NCI-H2107 (cell line): ENCODE measurements at places on chromosomes 11 and 22.

GRCh38 chr11:93213622-93214021, 15.8 kb upstream of the SLC36A4 start:
- DNase-seq: no peak

DNA sequence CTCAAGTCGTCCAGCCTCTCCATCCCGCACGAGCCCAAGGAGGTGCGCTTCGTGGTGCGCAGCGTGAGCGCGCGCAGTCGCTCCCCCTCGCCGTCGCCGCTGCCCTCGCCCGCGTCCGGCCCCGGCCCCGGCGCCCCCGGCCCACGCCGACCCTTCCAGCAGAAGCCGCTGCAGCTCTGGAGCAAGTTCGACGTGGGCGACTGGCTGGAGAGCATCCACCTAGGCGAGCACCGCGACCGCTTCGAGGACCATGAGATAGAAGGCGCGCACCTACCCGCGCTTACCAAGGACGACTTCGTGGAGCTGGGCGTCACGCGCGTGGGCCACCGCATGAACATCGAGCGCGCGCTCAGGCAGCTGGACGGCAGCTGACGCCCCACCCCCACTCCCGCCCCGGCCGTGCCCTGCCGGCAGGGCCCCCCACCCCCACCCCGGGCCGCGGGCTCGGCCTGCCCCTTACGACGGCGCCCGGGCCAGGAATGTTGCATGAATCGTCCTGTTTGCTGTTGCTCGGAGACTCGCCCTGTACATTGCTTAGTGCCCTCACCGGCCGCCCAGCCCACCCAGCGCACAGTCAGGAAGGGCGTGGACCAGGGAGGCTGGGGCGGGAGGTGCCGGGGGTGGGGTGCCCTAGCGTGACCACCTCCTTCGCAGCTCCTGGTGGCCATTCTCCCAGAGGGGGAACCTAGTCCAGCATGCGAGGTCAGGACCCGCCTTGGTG, 6.9 kb upstream of the ACR start:
- DNase-seq: no peak

DNA sequence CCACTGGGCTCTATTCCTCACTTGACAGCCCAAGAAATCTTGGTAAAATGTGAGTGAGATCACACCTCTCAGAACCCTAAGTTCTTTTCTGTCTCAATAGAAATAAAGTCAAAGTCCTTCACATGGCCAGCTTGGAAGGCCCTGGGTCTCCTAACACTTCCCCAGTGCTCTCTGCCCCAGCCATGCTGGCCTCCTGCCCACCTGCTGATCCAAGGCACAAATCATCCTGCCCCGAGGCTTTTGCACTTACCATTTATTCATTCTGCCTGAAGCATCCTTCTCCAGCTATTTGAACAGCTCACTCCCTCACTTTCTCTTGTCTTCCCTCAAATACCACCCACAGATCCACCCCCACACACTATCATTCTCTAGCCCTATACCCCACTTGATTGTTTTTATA, 26.4 kb downstream of the ISX start:
- no peak for DNase-seq

- DNase-seq: no peak
Measured at GRCh38 chr11:72316984-72317383, 73.0 kb upstream of the PHOX2A start.

- DNase-seq: no peak
Measured at GRCh38 chr11:10891151-10891720, 33.4 kb upstream of the ZBED5 start.

- DNase-seq: no peak
Measured at GRCh38 chr11:2251138-2251537, 19.2 kb downstream of the ASCL2 start.

GRCh38 chr22:27223317-27224177, 566.2 kb downstream of the MIAT start:
- DNase-seq: no peak

GRCh38 chr22:44127356-44127755, 53.4 kb upstream of the PARVG start:
- no peak for DNase-seq

- DNase-seq: no peak
Measured at GRCh38 chr22:42247596-42247995, 22.9 kb downstream of the TCF20 start.

DNA sequence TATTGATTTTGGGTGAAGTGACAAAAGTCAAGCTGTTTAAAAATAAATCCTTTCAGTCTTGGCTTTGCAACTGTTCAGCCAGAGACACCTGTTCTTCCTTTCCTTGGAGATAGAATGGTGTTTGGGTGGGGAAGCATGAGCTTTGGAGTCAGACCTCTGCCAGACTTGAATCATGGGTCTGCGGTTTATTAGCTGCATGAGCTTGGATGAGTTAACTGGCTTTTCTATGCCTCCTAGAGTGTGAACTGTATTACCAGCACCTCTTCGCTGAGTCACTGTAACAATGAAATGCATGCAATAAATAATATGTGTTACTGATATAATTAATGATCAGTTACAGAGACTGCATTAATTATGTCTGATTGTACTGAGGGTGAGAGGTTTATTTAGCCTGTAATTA, 13.5 kb upstream of the MYEOV start:
- DNase-seq: no peak

- no peak for DNase-seq
Measured at GRCh38 chr11:130624971-130625544, 176.6 kb downstream of the ADAMTS15 start.

- no peak for DNase-seq
Measured at GRCh38 chr11:130180491-130180890, 20.9 kb downstream of the ST14 start.
